ENCODE measurements at places on chromosomes 6 and 20.
A peak's percentile ranks its signal among the peaks of the same experiment; 100 is the strongest.

GRCh38 chr20:56187534-56188165 is 60.9 kb upstream of the MC3R start:
- DNase-seq = peak; percentile 94

GRCh38 chr20:61640131-61640870 is 388.2 kb downstream of the CDH4 start:
- DNase-seq = no peak

- DNase-seq = no peak
Observed at GRCh38 chr20:12061466-12061865, 143.8 kb downstream of the BTBD3 start.

DNA sequence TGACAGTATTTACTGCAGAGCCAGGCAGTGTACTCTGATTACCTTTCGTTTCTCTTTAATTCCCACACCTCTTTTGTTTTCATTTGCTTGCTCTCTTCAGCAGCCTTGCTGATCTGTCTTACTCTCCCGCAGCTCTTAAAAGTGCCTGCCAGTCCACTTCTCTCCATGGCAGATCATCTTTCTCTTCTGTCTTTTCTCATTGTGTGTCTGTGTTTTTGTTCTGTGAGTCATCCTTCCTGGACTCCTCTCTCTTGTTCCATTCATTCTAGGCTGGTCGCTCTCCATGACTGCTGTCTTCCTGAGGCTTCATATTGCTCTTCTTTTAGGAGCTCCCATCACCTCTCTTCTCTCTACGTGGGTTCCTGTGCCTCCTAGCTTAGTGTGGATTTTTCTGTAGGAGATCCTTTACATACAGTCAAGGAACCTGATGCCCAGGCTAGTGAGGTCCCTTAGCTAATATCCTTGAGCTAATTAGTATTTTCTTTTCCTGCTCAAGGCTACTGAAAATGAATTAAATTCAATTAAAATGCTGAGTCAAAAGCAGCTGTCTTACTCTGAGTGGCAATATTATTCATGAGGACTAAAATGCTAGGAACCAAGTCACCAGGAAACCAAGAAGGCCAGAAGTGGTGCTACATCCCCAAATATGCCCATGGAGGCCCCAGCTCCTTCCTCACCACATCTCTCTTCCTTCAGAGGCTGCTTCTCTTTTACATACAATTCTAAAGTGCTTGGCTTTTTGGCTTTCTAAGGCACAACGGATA is 86.1 kb downstream of the SLX4IP start:
- DNase-seq = no peak

DNA sequence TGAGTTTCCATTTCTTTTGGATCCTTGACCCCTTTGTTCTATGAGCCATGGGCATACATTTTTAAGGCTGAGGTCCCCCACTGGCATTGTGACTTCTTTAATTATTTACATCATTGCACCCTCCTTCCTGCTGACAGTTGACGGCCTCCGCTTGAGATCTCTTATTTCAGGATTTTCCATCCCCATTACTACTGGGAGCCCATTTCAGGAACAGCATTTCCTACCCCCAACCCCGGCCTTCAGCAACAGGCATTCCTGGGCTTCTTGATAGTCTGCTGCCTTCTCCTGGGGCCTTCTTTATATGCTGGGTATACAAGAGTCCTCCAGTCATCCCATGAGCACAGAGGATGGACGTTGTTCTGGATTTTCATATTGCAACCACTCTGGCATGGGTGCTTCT is 3.8 kb downstream of the ULBP1 start:
- DNase-seq = no peak

- DNase-seq = no peak
Observed at GRCh38 chr6:119186490-119186889, 108.0 kb upstream of the FAM184A start.

DNA sequence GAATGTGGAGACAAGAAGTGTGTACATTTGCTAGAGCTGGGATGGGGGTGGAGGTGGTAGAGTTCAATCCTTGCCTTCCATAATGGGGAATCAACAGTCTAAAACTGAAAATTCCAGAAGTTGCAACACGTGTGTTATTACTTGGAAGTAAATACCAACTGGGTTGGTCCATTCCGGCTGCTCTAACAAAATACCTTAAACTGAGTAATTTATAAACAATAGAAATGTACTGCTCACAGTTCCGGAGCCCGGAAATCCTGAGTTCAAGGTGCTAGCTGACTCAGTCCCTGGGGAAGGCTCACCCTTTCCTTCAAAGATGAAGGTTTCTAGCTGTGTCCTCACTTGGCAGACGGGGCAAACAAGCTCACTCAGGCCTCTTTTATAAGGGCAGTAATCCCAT is 59.0 kb downstream of the RIN2 start:
- DNase-seq = no peak
